KBM-7 (cell line): ENCODE measurements at places on chromosomes 7 and 10.

DNA sequence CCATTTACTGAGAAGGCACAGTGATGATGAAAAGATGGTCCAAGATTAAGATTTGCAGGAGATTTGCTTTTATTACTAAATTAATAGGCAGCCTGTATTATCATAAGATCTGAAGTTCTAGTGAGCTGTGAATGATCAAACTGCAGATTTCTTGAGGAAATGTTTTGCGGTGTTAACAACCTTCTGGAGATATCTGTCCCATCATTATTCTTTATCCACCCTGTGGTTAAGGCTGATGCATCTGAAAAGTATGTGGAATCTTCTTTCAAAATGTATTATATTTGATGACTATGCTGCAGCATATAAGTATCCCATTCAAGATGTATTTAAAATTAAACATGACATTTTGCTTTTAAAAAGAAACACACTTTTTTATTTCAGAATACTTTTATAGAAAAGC, 150.3 kb downstream of the POLR1F start:
- no peak for DNase-seq

DNA sequence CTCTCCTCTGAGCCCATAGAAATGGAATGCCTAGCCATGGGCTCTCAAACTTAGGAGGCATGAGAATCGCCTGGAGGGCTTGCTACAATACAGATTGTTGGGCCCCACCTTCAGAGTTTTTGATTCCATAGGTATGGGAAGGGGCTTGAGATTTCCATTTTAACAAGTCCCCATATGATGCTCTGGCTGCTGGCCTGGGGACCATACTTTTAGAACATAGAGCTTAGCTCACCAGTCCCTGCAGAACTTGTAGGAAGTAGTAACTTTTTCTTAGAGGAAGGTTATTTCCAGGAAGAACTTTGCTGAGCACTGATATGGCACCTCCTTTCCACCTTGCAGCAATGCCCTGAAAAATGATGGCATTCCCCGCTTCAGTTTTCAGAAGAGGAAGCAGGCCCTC, 177.0 kb upstream of the ZMIZ1 start:
- DNase-seq = no peak

DNA sequence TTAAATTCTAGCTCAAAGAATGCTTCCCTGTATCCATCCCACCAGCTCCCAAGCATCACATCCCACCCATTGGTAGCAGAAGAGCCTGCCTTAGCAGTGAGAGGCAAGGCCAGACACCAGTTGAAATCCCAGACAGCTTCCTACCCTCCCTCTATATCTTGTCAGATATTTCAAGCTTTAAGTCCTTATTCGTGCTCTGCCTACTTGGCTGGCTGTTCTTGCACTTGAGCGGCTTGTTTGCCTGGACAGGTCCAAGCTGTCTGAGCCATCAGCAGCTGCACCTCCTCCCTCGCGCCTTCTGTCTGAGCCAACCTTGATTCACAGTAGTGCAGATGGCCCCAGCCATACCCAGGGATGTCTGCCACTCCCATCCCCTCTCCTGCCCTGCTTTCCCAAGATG, 16.4 kb downstream of the LRRC4 start:
- no peak for DNase-seq

DNA sequence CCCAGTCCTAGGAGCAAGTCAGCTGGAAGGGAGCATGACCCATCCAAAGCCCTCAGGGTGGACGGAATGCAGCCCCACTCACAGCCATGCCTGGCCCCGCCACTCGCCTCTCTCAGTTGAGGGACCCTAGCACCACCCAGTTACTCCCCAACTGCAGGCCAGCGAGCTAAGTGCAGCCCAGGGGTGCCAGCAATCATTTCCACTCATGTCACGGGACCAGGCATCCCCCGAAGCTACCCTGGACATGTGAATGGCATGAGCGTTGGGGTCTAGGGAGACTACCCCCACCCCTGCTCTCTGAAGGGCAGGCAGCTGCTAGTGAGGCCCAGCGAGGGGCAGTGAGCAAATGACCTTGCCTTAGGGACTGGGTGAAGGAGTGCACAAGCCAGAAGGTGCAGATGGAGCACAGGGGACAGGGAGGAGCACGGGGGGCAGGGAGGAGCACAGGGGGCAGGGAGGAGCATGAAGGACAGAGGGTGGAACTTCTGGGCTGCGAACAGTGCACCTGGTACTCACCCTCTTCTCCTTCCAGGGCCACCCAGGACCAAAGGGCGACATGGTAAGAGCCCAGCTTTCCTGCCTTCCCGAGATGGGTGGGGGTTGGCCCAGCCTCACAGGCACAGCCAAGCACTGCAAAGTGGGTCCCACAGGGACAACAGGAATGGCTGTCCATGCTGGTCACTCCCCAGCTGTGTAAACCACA, 87.3 kb downstream of the COL13A1 start:
- no peak for DNase-seq

- DNase-seq = peak; percentile 47
Observed at GRCh38 chr7:134513169-134513752, 14.1 kb upstream of the AKR1B10 start.

- no peak for DNase-seq
Observed at GRCh38 chr10:120949609-120950031, 98.5 kb downstream of the WDR11 start.

- no peak for DNase-seq
Observed at GRCh38 chr7:31028006-31028405, 24.1 kb upstream of the ADCYAP1R1 start.

- no peak for DNase-seq
Observed at GRCh38 chr7:136496551-136496950, 371.9 kb upstream of the CHRM2 start.

DNA sequence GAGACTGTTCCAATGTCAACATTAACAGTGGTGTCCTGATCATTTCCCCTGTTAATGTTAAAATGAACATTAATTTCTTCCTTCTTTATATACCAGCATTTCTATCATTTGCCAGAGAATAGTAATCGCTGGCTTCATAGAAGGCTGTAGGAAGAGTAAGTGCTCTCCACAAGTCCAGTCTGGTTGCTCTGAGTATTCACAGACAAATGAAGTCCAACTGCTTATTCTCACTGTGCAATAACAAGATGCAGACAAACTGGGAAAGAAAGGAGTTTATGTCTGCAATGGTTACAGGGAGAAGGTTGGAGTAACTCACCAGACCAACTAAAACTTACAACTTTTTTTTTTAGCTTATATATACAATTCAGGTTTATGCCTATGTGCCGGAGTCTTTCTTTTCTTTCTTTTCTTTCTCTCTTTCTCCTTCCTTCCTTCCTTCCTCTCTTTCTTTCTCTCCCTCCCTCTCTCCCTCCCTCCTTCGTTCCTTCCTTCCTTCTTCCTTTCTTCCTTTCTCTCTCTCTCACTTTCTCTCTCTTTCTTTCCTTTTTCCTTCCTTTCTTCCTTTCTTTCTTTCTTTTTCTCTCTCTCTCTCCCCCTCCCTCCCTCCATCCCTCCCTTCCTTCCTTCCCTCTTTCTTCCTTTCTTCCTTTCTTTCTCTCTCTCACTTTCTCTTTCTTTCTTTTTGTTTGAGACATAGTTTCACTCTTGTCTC, 19.1 kb downstream of the CDC14C start:
- DNase-seq = no peak

DNA sequence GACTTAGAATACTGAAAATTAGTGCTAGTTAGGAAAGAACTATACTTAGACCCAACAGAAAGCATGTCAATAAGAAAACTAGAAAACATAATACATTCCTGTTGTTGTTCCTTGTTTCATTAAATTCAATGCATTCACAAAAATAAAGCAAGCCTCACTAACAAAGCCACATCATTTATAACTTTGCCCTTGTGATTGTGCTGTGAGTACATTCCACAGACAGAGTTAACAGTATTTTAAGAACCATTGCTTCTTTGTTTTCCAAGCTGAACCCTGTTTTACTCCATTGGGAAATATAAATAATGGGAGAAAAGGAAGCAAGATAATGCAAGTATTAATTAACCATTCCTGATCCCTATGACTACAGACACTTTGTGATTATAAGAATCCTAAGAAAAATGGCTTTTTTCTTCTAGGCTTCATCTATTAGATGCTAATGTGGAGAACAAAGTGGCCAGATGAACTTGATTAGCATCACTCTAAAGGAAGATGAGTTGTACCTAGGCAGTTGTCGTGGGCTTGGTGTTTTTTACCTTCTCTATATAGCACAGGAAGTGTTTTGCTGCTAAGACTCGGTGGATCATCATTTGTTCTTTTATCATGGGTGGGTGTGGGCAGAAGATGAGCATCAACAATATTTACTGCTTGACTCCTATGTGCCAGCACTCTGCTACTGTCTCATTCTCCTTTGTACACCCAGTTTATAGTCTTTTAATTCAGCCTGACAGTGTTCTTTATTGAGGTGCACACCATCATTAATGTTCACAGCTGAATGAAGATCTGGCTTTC, 34.2 kb upstream of the ZNRF2 start:
- DNase-seq = no peak

DNA sequence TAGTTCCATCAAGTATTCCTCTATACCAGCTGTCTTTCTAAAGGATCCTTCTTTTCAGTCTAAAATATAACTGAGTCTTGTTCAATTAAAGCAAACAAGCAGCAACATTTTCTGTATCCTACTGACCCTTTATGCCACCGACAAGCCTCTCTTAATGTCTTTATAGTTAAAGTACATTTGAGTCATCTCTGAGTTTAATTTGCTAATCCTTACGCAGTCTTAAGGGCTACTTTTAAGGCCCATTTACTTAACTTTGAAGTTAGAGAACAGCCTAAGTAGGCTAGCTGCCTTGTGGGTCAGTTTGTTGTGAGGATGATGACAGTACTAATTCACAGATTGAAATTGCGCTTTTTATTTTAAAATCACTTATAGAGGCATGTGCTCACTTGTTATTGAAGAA, 265.5 kb upstream of the FERD3L start:
- no peak for DNase-seq

- no peak for DNase-seq
Observed at GRCh38 chr10:22570733-22571430, 143.5 kb downstream of the PIP4K2A start.

GRCh38 chr7:77222065-77222464, 22.4 kb upstream of the FGL2 start:
- no peak for DNase-seq

GRCh38 chr7:116075351-116076145, 45.0 kb upstream of the TFEC start:
- peak; percentile 24 for DNase-seq

- peak; percentile 94 for DNase-seq
Observed at GRCh38 chr10:102927311-102928010, 9.4 kb downstream of the CNNM2 start.

DNA sequence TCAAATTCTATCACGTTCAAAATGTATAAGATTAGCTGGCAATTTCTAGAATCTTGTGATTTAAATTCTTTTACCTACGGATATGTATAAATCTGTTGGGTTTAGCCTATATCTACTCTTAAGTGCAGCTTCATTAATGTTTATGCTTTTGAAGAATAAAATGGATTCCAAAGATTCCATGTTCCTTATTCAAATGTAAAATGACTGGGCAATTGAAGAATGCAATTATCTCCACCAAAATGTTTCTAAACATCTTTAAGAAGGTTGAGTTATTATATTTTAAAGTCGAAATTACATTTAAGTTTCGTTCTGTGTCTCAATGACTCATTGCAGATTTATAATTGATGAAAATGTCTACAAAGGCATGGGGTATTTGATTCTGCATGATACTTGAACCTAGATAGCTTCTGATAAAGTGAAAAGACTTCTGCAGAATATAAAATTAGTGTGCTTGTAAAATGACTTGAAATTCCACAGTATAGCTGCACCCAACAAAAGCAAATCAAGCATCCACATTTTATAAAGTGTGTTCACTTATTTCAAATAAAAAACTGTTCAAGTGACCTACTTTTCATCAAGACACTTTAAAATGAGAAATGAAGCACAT, 697.0 kb upstream of the PCDH15 start:
- no peak for DNase-seq

DNA sequence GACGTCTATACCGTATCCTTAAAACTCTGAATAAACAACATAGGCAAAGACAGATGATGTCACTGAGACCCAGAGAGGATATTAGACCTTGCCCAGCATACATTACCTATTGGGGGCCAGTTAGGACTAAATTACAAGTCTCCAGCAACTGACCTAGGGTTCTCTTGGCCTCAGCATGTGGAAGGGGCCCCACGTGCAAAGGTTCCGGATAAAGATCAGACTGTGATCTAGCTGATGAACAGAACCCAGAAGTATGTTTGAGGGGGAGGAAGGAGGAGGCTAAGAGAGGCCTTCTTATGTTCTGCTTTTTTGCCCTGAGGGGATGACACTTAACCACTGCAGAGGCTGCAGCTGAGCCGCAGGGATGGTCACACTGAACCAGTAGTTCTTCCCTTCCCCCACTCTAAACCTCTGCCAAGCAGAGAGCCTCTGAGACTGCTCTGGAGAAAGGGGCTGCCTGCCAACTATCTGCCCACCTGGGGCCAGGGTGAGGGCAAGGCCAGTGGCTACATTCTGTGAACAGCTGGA, 24.0 kb upstream of the KMT2C start:
- DNase-seq = peak; percentile 97

DNA sequence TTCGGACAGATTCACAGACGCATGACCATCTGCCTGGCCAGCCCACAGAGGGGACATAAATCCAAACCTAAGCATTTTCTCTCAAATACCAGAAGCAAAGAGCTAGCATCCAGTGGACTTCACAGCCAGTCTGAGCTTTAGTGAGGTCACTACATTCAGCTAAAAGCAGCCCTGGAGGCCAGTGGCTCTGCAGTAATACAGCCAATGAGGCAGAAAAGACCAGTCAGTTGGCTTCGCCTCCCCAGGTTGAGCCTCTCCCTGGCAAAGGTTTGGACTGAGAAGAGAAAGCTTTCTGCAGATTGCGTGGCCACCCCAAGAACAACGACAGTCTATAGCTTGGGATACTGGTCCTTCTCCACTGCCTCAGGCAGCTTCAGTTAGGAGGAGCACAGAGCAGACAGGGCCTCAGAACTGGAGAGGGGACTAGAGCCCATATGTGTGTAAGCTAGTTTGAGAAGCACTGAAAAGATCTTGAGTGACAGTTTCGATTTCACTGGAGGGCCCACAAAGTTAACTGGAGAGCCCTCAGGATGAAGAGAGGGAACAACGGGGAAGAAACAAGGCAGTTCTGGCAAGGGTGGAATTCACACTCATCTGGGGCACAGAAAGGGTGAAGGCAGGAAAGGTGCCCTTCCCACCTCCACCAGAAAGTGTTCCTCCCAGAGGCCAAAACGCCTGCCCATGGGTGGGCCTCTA, 3.8 kb downstream of the WDR91 start:
- DNase-seq = no peak

GRCh38 chr7:112421666-112422486, 28.4 kb upstream of the IFRD1 start:
- DNase-seq = peak; percentile 79

- peak; percentile 57 for DNase-seq
Observed at GRCh38 chr10:30151581-30152389, 92.4 kb upstream of the JCAD start.

DNA sequence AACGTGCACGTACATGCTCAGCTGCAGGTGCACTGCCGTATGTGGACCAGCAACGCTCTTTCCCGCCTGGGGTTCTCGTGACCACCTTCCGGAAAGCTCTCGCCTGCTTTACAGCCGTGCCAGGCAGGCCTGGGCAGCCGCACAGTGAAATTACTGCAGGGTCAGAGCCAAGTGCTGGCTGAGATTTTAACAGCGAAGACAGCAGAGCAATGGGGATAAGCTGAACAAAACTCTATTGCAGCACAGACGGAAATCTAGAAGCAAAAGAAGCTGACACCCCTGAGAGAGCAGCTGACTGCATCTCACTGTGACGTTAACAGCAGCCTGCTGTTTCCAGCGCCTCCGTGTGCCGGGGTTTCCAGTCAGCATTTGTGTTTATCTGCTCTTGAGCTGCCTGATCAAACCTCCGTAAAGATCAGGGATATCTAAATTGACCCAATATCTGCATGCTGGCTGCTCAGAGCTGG, 179.0 kb downstream of the DIP2C start:
- DNase-seq = no peak
